ENCODE measurements at places on chromosomes 7 and 10.

DNA sequence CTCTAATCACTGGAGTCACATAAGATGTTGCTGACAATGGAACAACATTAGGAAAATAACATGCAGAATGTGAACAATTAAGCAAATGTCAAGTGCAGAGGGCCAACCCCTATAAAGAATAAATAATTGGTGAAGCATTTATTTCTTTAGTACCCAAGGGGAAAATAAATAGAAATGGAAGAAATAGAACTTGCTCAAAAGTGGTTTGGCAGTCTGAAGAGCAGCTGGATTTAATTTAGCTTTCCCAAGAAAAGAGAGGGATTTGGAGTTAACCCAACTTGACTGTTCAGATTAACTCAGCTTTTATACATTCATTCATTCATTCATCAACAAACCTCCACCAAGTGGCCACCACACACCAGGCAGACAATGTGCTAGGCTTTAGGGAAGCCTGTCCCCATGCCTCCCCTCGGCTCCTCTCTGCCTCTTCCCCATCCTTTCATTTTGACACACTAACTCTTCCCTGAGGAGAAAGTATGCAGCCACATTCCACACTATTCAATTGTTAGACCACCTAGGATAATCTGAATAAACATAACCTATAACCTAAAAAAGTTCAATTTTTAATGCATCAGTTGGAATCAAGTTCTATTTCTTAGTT, 295.5 kb downstream of the AHR start:
- no peak for DNase-seq

DNA sequence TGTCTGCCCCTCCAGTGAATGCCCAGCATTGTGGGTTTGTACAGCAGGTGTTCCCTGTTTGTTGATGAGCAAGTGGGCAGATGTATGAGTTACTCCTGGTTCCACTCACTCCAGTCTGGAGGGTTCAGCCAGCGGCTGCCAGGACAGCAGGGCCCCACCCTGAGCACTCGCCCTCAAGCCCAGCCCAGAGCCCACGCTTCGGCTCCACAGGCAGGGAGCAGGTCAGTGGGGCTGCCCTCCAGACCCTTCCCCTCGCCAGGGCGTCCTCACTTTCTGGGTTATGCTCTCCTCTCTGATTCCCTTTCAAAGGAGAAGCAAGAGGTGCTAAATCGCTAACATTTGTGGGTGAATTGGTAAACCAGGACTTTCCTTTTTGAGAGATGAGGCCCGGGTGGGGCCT, 4.8 kb upstream of the VIPR2 start:
- no peak for DNase-seq

GRCh38 chr7:17600340-17600752, 301.9 kb downstream of the AHR start:
- peak; percentile 87 for DNase-seq

DNA sequence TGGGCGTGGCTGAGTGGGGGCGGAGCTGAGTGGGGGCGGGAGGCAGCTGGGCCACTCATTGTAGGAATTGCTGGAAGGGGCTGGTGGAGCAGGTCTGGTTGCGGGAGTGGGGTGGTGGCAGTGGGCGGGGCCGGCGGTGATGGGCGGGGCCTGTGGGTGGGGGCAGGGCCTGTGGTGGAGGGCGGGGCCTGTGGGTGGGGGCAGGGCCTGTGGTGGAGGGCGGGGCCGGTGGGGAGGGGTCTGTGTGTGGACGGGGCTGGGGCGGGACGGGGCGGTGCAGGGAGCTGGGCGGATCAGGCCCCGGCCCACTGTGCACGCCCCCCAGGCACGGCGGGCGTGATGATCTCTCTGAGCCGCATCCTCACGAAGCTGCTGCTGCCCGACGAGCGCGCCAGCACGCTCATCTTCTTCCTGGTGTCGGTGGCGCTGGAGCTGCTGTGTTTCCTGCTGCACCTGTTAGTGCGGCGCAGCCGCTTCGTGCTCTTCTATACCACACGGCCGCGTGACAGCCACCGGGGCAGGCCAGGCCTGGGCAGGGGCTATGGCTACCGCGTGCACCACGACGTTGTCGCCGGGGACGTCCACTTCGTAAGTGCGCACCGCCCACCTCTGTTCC, 14.0 kb downstream of the SLC29A4 start:
- peak; percentile 24 for DNase-seq

DNA sequence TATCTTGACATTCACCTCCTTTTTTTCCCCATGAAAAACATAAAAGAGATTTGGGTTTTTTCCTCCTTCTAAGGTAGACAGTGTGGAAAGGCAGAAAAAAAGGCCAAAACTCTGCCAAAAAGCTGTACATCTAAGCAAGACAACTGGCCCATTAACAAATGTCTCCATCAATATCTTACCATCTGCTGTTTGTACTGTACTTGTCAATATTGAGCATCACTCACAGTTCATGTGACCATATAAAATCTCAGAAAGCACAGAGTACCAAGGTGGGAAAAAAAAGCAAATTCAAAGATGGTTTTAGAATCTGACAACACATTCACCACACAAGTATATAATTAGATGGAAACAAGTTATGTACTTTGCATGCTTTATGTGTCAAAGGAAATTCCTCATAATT, 52.6 kb downstream of the CACNA2D1 start:
- DNase-seq = no peak

DNA sequence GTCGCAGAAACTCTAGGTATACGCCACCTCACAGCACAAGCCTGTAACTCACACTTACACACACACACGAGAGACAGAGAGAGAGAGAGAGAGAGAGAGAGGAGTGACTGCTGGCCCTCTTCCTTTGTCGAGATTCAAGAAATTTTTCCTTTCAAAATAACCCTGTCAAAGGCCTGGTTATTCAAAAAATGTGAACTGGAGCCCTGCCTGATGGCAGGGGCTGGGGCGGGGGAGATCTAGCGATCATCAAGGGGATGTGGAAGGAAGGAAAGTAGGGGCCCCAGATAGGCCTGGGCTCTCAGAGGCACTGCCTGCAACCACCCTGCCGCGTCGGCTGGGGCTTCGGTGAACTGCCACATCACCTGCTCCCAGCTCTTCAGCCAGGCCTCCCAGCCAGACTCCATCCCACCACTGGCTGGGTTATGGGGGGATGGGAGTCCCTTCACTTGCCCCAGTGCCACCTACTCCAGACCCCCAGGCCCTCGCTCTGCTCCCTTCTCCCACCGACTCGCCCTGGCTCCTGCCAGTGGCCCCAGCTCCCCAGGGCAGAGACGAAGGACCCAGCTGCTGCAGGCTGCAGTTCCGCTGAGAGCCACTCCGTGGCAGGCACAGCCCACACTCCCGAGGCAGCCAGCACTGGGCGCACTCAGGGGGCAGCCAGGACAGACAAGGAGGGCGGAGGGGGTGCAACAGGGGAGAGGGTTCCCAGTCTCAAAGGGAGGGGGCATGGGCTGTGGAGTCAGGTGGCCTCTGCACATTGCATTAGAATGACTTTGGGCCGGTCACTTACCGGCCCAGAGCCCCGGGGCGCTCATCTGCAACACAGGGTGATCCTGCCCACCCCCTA, 15.3 kb downstream of the KCNH2 start:
- peak; percentile 57 for DNase-seq

GRCh38 chr7:26497801-26498596, 206.3 kb downstream of the SNX10 start:
- DNase-seq = peak; percentile 5

DNA sequence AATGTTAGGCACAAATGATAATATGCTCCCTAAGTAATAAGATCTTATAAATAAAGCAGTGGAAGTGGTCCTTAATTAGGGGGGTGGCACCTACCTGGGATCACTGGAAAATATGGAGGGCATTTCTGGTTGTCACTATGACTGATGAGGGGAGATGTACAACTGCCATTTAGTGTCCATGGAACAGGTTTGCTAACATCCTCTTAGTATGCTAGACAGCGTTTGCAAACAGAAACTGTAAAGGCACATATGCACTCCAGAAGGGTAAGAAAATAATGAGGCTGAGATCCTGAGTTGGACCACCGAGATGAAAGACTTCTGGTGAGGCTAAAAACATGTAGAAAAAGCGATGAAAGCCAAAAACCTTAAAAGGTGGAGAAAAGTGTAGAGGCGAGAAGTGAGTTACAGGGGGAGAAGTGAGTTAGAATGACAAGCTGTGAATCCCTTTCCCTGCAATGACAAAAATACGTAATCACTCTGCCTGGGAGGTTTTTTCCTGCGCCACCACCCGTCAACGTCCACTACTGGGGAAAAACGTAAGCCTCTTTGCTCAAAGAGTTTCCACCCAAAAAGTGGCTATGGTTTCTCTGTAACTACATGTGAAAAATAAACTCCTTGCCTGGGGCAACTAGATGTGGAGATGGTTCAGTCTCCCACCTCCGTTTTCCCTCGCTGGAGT, 767 bp downstream of the KRIT1 start:
- peak; percentile 67 for DNase-seq

- DNase-seq = no peak
These were observed 248.7 kb upstream of the GPR26 start for GRCh38 chr10:123417414-123417813.

- peak; percentile 70 for DNase-seq
These were observed 47.2 kb upstream of the RHEB start for GRCh38 chr7:151566897-151567320.

DNA sequence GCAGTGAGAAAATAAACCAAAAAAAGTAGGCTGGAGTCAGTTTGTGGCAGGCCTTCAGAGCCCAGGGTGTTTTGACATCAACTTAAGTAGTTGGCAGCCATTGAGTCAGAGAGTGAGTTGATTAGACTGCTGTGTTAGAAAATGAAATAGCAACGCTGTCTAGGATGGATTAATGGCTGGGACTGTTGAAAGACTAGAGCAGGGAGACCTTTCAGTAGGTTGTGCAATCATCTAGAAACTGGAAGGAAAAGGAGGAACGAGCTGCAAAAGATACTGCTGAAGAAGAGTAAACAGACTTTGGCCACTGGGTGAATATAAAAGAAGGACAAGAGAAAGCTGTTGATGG, 28.6 kb upstream of the TRIL start:
- DNase-seq = peak; percentile 93

DNA sequence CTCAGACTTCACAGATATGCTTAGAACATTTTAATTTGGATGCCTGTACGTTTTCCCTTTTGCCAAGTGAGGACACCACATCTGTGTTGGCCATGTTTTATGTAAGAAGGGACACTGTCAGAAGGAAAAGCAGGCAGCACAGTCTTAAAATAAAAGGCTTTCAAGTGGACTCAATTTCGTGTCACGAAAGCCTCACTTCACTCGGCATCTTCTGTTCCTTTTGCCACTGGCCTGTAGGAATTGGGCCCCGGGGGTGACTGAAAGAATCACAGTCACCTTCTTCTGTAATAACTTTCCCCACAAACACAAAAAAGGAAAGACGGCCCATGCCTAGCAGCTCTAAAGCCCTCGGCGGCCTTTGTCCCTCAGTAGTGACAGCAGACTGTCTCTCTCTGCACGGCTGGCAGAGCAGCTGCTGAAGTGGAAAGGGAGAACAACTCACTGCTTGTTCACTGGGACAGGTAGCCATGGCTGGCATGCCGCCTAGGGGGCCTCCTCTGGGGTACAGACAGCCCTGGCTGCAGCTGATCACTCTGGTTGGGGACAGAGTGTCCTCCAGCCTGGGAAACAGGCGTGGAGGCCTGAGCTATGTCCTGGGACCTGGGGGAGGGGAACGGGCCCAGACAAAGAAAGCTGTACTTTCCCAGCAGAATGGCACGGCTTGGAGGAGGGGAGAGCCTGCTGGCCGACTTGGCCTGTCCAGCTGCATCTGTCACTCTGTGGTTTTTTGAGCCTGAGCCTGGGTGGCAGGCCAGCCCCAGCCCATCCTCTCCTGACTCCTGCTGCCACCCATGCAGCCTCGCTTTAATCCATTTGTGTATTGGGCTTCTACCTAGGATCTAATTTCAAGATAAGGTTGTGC, 4.4 kb downstream of the RASSF4 start:
- DNase-seq = peak; percentile 76

DNA sequence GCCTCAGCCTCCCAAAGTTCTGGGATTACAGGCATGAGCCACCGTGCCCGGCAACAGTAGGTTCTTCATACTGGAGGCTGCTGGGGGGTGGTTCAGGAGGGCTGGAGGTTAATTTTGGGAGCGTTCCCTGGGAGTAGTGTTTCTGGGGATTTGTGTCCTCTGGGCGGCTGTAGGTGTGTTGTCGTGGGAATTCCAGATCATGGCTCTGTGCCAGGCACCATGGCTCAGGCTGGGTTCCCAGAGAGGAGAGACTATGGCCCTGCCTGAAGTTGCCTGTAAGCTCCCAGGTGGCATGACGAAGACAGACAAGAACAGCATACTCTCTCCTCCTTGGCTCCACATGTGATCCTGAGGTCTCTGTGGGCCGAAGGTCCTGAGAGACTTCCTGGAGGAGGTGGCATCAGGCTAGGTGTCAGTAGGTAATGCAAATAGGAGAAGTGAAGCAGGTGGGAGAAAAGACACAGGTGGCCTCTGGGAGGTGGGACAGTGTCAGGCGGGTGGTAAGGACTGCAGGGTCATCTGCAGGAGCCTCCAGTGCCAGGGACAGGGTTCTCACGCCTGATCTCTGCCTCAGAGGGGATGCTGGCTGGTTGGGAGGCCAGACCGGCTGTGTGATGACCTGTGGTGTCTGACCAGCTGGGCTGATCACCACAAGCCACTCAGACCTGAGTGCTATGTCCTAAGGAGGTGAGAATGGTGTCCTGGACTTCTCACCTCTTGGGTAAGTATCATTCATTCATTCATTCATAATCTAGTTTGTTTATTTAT, 18.7 kb downstream of the CLIP2 start:
- no peak for DNase-seq

GRCh38 chr10:86289577-86289868, 77.1 kb downstream of the GRID1 start:
- no peak for DNase-seq

DNA sequence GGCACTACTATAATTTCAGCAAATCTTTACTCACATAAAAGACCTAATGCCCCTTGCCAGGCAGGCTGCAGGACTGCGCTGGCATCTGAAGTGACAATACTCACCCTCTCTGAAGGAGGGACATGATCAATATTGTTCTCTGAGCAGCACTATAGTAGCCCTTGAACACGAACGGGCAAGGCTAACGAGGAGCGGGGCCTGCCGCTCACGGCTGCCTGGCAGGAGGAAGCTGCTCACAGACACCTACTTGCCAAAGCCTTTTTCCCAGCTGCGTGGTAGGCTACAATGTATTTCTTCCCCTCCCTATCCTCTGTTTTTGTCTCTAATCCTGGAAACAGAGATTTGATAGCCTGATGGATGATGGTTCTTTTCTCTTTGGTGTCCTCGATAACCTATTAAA, 19.9 kb downstream of the PUS7 start:
- no peak for DNase-seq
